ENCODE measurements at places on chromosomes 5 and 9.

DNA sequence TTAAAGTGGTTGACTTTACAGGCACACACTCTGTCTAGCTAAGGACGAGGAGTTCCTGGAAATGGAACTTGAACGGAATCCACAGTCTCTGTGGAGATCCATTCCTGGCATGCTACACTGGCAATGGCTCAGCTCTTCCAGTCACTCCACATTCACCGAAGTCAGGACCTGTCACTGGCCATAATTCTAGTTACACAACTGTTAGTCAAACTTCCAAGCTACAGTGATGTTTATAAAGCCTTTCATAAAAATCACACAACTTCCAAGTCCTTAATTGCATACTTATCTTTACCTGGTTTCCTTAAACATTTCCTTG is 15.7 kb downstream of the CDC14B start:
- DNase-seq = no peak

DNA sequence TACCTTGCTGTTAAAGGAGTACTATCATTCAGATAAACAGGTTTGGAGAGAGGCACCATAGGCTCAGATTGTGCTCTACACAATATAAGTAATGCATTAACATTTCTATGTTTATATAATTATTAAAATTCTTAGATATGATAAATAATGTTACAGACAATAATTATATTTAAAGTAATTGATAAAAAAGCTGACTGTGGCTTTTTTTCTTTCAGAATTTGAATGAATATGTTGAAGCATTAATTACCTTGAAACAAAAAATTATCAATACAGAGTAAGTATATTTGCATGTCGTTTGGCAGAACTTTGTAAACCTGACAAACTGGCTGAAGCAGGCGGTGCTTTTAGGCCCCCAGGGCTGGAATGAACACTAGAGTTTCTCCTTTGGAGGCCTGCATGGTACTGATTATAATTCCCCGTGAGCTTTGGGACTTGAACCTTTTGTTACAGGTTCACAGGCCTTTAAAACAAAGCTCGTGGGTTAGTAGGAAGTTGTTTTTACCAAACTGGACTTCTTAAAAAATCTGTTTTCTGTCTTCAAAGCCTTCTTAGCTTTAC is 13.8 kb downstream of the ICE1 start:
- DNase-seq = no peak

GRCh38 chr9:133713150-133713959 is 24.8 kb downstream of the SARDH start:
- peak; percentile 56 for DNase-seq

DNA sequence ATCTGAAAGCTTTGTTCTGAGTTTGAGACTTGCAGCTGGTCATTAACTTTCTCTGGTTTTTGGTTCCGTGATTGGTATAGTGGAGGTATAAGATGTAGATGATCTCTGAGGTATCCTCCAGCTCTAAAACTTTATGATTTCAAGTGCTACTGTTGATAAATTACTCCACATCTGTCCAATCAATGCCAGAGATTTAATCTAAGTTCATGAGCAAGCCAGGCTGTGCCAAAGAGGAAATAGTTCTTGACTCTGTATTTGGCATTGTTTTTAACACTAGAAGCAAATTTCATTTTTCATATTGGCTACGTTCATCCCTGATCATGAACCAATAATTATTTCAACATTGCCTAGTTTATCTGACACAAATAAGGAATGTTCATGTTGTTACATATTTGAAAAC is 28.5 kb upstream of the CHD1 start:
- no peak for DNase-seq

DNA sequence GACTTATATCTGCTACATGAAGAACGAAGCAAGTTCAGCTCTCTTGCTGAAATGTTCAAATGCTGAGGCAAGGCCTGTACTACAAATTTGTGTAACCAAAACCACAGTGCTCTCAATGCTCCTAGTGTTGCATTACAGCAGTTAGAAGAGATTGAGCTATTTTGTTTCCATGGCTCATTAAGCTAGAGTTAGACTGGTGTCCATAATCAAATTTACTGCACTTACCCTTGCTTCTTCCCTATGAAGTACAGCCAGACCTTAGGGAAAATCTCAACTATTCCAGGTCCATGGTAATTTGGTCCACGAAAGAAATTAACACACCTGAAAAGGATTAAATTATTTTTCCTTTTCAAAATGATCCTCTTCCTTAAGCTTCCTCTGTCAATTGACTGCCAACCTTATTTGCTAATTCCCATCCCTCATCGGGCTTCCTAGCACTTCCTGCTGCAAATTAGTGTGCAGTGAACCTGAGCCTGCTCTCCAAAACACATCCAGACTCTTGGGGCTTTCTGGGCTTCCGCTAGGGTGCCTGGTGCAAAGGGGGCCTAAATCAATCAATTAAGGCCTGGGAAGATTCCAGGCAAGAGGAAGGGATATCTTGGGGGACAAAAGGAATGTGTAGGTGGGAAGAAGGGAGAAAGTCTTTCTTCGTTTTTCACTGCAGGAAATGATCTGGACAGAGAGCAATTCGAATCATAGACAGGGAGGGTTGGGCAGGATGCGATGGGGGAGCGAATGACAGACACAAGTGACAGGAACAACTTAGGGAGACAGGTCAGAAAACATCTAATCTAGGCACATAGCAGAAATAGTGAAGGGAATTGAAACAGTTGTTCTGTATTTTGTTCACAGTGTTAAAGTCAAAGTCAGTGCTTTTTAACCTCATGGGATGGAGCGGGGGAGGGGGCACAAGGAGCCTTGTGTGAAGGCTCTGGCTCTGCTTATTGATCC is 542.4 kb downstream of the RAB3C start:
- DNase-seq = peak; percentile 54

DNA sequence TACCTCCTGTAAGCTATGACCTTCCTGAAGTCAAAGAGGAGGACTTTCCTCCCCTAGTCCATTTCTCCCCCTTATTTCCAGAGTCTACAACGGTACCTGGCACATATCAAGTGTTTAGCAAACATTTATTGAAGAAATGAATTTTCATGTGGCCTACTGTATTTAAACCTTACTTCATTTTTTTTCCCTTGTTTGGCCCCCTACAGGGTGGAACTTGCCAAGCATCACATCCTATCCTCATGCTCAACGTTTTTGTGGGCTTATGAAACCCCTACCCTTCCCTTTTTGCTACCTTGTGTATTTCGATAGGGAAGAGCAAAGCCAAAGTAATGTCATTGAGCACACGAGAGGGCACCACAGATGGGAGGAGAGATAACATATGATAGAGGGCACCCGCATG is 1857.8 kb upstream of the WWC1 start:
- DNase-seq = no peak

DNA sequence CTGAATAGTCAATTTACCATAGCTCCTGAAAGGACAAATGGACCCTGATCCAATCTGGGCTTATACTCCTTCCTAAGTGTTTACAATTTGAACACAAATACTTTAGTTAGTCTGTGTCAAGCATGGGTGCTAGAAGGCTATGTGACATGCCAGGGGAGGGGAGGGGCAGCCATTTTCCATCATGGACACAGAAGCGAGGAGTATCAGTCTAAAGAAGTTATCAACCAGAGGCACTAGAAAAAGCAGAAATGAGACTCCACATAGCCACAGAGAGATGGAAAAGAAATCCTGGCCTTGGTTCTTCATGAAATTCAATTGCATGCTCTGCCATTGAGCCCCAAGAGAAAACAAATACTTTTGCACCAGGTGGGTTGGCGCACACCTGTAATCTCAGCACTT is 61.8 kb downstream of the NR6A1 start:
- no peak for DNase-seq

GRCh38 chr9:86424251-86424891 is 70.2 kb upstream of the TUT7 start:
- no peak for DNase-seq

GRCh38 chr9:6232336-6232945 is 16.8 kb downstream of the IL33 start:
- no peak for DNase-seq

GRCh38 chr9:19946441-19947109 is 157.7 kb upstream of the SLC24A2 start:
- peak; percentile 18 for DNase-seq

DNA sequence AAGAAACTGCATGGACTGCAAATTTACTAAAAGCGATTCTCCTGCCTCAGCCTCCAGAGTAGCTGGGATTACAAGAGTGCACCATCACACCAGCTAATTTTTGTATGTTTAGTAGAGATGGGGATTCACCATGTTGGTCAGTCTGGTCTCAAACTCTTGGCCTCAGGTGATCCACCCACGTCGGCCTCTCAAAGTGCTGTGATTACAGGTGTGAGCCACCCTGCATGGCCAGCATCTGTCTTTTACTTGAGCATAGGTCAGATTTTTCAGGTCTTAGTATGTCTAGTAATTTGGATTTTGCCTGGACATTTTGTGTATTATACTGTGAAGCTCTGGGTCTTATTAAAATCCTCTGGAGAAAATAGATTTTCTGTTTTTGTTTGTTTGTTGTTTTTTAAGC is 277.8 kb upstream of the VLDLR start:
- DNase-seq = no peak

DNA sequence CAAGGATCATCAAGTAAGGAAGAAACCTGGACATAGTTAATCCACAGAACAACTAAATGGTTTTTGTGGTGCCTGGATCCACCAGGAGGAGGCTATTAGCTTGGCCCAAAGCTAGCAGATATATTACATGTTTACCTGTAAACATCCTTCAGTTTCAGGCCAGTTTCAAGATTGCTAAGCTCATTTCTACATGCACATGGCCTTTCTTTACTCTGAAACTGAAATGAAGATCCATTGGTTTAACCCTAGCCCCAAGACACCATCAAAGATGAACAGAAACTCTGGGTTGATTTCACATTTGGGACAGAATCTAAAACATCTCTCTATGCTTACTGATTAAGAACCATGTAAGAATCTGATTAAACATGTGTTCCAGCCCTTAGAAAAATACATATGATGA is 611.8 kb downstream of the TLE1 start:
- no peak for DNase-seq

- DNase-seq = no peak
Measured at GRCh38 chr9:106321394-106322180, 541.4 kb upstream of the ZNF462 start.

DNA sequence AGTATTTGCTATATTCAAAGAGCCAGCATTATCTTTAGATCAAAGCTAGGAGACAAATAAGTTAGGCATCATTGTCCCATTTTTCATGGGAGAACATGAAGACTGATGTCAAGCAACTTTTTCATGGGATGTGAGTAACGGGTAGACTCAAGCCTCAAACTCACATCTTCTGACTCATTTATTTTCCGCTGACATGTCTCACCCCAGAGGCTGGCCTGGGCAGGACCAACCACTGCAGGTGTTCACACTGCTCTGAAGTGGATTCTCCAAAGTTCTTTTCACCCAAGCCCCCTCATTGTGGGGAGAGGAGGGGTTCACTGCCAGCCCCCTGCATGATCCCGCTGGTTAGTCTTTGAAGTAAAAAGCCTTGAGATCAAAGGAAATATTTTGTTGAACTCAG is 34.9 kb upstream of the BASP1 start:
- no peak for DNase-seq

- DNase-seq = no peak
Measured at GRCh38 chr9:274406-274805, 59.7 kb downstream of the DOCK8 start.

DNA sequence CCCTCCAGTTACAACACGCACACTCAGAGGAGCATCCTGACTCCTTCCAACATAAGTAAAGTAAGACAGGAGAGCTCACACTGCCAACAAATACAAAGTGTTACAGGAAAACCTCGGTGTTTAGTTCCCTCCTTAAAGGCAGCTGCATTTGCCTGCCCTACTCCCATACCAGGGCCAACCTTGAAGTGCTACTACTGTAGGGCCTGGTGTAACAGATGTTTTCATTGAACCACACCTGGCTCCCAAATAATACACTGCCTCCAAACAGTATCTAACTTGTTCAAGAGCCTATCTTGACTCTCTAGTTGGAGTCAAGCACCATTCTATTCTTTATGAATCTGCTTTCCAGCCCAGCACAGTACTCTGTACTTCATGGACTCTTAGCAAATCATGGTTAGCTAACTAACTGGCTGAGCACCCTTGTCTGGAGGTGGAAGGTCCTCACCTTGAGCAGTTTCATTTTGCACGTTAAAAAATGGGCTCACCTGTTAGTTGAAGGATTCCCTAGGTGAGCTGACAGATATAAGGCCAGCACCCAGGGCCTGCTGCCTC is 34.6 kb downstream of the TTC39B start:
- DNase-seq = no peak

- no peak for DNase-seq
Measured at GRCh38 chr5:111377306-111377705, 135.0 kb downstream of the STARD4 start.

DNA sequence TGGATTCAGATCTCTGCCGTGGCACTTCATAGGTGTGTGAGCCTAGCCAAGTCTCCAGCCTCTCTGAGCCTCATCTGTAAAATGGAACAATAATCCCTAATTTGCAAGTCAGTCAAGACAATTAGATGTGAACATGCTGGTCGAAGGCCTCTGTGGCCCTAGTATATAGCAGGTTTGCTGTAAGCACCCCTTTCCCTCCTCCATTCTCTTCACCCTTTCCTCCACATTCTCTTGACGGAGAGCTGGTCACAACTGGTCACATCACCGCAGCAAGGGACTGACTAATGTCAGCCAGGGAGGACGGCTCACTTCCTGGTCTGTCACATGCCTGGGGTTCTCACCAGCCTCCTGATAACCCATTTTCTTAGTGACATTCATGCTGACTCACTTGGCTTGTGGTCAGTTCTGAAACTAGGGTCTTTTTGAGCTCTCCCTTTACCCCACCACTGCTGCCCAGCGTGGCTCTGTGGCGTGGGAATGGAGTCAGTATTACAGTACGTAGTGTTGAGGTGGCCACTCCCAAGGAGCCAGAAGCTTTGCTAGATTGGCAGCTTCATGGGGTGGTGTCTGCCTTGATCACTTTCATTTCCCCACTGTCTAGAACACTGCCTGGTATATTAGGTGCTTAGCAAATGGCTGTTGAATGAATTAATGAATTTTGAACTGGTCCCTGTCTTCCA is 47.8 kb downstream of the ERGIC1 start:
- no peak for DNase-seq

DNA sequence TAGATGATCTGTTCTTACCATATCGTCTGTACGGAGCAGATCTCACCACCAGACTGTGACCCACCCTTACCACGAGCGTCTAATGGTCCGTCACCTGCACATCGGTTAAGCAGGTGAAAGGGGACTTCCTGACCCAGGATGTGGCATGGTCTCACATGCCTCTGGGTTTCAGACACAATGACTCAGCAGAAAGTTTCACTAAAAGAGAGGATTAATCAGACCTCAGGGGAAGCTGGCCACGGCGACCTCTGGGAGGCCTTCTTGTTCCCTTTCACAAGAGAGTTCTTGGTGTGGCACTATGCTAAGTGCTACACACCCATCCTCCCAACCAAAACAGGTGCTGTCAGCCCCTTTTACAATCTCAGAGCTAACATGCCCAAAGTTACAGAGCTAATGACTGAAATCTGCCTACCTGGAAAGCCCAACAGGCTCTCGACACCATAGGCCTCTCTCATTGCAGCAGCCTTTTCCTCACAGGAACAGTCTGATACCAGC is 41.6 kb downstream of the ADAMTS12 start:
- no peak for DNase-seq

DNA sequence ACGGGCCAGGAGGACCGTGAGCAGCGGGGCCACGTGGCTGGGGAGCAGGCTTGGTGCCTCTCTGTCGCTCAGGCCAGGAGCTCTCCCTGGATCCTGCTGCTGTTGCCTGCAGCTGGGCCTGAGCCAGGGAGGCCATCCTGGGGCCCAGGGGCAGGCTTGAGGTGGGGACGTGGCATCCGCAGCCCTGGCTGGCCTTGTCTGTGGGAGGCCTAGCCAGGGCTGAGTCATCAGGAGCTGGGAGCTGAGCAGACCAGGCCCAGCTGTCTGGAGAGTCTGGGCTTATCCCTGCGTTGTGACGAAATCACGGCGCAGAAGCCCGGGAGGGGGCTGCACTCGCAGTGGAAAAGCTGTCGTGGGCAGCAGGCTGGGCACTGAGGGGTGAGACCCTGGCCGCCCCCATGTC is 138.8 kb upstream of the COL5A1 start:
- no peak for DNase-seq

Measured in nephron progenitor cell (in vitro differentiated cells).